ENCODE measurements at places on chromosomes 12 and 14.

DNA sequence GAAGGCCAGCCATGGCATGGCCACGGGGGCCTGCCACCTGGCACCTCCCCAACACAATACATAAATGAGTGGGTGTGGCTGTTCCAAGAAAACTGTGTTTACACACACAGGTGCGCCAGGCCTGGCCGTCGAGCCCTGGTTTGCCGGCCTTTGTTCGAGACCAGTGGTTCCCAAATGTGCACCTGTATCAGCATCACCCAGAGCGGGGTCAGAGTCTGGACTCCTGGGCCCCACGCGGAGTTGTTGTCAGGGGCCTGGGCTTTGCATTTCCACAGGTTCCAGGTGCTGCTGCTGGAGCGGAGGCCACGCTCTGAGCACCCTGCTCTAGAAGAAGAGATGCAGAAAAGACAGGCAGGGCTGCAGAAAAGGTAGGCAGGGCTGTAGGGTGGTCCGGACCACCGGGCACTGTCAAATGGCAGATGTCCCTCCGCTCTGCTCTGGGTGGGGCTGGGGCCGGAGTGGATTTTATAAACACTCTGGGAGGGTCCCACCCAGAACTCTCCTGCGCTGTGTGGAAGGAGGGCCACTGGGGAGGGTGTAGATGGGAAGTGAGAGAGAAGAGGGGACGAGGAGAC is 4.2 kb upstream of the ASPG start:
- DNase-seq = no peak

- DNase-seq = no peak
These were observed 56.5 kb upstream of the CFL2 start for GRCh38 chr14:34770901-34771300.

DNA sequence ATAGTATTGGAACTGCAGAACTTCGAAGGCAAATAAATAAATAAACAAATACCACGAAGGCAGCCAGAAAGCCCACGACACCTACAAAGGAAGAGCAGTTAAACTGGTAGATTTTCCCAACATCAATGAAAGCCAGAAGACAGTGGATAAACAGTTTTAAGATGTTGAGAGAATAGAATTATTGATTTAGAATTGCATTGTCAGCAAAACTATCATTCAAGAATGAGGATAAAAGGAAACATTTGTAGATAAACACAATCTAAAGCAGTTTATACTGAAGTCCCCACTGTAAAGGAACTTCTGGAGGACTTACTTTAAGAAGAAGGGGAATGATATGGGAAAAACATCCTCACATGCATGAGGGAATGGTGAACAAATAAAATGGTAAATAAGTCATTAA is 29.5 kb downstream of the CACNA2D4 start:
- DNase-seq = no peak

DNA sequence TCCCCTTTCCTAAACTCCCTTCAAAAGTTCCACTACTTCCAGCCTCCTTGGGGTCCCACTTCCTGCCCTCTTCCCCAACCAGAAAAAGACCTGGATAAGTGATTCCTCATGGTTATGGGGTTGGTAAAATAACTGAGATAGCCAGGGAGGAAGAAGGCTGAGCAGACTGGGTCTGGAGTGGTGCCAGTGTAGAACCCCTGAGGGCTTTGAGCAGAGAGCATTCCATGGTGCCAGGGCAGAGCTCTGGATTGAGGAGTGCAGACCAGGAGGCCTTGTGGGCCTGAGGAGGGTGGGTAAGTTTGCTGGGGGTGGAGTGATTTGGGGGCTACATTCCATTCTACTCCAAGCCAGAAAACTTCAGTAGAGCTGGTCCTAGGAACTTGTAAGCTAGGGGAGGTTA is 9.5 kb upstream of the CISTR start:
- DNase-seq = no peak

DNA sequence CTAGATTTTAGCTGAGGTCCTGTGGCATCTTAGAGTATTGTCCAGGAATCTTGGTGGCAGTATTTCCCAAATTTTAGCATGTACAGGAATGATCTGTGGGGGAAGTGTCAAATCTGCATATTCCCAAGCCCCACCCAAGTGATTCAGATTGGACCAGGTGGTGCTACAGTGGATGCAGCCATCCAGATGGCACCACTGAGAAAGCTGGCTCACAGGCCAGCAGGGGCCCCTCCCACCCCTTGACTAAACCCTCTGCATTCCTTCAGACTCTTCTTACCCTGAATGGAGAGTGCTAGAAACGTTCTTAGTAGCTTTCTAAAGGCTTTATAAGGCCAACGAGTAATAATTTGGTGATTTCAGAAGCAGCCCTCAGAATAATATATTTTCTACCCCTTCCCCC is 255.2 kb downstream of the NRXN3 start:
- no peak for DNase-seq

GRCh38 chr14:64878837-64879634 is 671 bp downstream of the SPTB start:
- no peak for DNase-seq

- DNase-seq = no peak
These were observed 23.8 kb upstream of the PWP1 start for GRCh38 chr12:107661830-107662229.

DNA sequence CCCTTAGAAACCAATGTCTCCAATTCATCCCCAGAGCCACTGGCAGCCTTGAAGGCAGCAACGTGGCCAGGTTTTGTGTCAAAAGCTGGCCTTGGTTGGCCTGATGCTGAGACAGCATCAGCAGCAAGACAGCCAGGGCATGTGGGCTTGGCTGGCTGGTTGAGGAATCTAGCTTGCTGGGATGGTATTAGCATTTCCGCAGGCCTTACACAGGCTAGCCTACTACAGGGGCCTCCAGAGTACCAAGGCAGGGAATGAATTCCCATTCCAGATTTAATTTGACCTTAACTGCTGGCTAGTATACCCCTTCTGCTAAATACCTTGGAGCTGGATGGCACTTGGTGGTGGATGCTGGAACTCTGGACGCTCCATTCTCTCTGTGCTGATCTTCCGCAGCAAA is 15.8 kb downstream of the NGDN start:
- DNase-seq = no peak

- no peak for DNase-seq
These were observed 89.6 kb upstream of the PTPRR start for GRCh38 chr12:71010143-71010479.

- DNase-seq = no peak
These were observed 266.7 kb upstream of the AMIGO2 start for GRCh38 chr12:47346251-47347019.

GRCh38 chr12:117140397-117141096 is 41.3 kb upstream of the TESC start:
- no peak for DNase-seq

- no peak for DNase-seq
These were observed 131.4 kb downstream of the DICER1 start for GRCh38 chr14:95025941-95026340.

DNA sequence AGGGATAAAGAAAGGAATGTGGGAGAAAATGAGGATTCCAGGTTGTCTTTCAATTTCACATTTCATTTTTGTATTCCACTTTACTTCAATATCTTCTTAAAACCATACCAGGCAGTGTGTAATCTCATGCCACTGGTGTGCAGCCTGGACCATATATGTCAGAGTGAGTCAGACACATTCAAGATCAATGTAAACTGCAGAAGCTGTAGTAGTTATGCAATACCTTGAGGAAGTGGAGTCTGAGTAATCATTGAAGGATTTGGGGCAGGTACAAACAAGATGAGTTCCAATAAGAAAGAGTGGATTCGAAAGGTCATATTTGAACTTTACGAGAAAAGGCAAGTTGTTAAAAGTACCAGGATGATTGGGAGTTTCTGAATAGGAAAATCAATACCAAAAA is 14.1 kb downstream of the PLCZ1 start:
- no peak for DNase-seq

DNA sequence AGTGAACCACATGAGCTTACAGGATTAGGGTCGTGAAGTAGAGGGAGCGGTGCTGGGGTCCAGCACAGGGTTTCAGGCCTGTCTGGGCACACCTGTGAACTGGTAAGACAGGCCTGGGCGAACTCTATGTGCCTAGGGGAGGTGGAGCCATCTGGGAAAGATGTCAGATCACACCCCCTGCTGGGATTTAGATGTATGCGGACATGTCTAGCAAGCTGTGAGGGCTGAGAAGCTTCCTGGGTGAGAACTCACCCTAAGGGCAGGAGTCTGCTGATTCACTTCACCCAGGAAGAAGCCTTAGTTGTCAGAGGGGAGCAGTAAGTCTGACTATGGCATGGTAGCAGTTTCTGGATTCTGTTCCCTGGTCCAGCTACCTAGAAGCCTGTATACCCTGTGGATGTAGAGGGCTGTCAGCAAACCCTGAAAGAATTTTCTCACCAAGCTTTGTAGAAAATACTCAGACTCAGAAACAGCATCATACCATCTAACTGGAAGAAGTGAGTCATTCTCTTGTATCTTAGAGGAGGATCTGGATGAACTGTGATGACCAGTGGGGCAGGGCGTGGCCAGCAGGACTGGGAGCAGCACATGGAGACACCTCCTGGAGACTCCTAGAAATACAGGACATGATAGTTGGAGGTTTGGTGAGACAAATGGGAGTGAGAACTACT is 11.2 kb upstream of the PYGL start:
- peak; percentile 13 for DNase-seq

DNA sequence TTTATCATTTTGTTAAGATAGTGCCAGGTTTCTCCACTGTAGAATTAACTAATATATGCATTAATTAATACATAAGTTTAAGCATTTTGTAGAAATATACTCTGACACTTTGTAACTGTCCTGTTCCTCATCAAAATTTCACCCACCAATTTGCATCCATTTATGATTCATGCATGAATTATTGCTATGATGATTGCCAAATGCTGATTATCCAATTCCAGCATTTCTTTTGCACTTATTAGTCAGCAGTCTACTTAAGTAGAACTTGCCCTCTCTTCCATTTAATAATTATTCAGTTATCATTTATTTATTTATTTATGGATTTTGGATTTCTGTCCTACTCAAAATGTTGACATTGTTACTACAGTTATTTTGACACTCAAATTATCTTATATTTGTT is 72.2 kb downstream of the SLC6A15 start:
- DNase-seq = no peak

GRCh38 chr14:102795060-102795925 is 18.0 kb downstream of the TRAF3 start:
- DNase-seq = peak; percentile 20

- no peak for DNase-seq
These were observed 75.0 kb upstream of the MAP1LC3B2 start for GRCh38 chr12:116483959-116484750.

- DNase-seq = no peak
These were observed 258.9 kb downstream of the DPF3 start for GRCh38 chr14:72634691-72635616.

DNA sequence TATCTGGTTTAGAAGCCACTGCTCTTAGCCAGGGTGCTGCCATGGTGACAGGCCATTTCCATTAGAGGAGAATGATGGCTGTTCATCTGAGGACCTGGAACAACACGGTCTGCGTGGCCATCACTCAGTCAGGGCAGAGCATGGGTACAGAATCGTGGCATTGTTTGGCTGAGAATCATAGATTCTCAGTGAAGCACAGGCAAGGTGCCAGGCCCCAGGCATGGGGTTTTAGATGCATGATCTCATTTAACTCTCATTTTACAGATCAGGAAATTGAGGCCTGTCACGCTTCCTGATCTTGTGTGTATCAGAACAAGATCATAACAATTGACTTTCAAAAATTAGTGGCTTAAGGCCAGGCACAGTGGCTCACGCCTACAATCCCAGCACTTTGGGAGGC is 26.8 kb upstream of the IRF2BPL start:
- DNase-seq = no peak

DNA sequence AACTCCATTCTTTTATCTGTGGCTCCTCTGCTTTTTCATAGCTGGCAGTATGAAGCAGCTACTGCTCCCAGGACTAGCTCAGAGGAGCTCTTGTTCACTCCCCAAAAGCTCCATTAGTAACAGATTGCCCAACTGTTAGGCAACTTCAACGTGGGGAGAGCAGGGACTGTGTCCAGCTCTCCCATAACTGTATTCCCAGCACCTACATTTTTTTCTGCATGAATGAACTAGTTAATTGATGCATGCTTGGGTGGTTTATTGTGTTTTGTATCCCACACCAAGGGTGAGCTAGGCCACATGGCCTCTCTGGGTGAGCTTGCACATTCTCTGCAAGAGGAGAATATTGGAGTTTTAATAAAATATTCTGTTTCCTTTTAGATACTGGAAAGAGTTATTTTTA is 15.2 kb downstream of the STON2 start:
- DNase-seq = no peak

GRCh38 chr12:10130042-10130441 is at the start of gene CLEC7A:
CLEC7A (minus strand) TSS chr12:10130199; CDS start chr12:10130082, 117 bp downstream.
- DNase-seq = no peak

GRCh38 chr12:89932954-89933353 is 224.3 kb upstream of the ATP2B1 start:
- no peak for DNase-seq

GRCh38 chr14:84850595-84850994 is 679.3 kb upstream of the FLRT2 start:
- no peak for DNase-seq

GRCh38 chr12:131752451-131752850 is 41.6 kb downstream of the SFSWAP start:
- DNase-seq = no peak

- no peak for DNase-seq
These were observed 27.1 kb downstream of the AACS start for GRCh38 chr12:125092108-125092871.

GRCh38 chr12:46915082-46915481 is 89.3 kb upstream of the SLC38A4 start:
- DNase-seq = no peak

- DNase-seq = no peak
These were observed 33.4 kb downstream of the POLE start for GRCh38 chr12:132653567-132654290.

DNA sequence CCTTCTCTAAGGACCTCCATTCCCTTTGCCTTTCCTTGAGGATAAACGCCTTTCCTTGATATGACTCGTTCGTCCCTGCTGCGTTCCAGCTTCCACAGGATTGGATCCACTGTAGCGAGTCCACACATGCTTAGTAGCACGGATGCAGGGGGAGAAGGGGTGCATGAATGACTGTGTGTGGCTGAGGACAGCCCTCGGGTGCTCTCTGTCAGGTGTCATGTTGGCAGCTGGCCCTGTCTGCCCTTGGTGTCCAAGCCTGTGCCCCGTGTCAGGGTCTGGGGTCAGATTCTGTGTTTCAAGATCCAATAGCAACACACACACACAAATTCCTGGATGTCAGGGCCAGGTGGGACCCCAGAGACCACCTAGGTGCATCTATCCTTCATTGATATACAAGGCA is 17.5 kb upstream of the KRT80 start:
- DNase-seq = no peak

GRCh38 chr12:24966951-24967564 is 18.2 kb upstream of the BCAT1 start:
- DNase-seq = no peak

DNA sequence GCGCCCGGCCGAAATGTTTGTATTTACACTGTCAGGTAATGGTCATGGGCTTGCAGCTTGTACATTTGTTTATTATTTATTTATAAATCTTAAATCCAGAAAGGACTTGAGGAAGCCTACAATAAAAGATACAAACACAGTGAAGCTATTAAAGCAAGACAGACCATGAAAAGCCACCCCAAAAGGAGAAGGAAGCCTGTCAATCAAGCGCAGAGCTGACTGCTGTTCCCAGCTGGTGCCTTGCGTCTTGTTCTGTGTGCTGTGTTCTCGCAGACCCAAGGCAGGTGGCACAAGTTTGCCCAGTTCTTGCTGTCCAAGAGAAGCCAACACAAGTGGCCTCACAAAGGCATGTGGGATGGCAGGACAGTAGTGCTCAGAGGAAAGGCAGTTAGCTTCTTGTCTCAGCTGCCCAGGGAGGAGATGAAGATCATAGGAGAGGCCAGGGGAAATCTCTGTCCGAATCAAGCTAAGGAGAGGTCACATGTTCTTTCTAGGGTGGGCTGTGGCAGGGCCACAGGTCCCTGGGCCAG is 73.2 kb downstream of the SLC25A47 start:
- no peak for DNase-seq

All from DND-41 (cell line).